ENCODE measurements at places on chromosomes 5 and 9.
A peak's percentile ranks its signal among the peaks of the same experiment; 100 is the strongest.

DNA sequence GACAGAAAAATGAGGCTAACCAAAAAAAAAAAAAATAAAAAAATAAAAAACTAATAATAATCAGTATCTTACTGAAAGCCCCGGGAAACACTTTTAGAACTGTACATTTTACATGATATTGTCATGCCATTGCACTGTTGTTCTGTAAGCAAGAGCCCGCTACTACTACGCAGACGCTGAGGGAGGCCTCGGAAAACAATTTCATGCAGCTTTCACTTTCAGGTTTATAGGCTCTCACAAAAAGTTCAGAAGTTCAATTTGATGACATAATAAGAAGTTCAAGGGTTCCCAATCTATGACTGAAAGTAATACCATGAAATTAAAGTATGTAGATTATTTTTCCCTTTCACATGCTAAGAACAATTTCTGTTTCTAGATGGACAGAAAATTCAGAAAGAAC is 318.3 kb upstream of the ITGA1 start:
- no peak for DNase-seq

- DNase-seq, result no peak
These were observed 426.2 kb downstream of the ANXA1 start for GRCh38 chr9:73577848-73578247.

GRCh38 chr5:116354699-116355098 is 219.9 kb downstream of the SEMA6A start:
- no peak for DNase-seq

DNA sequence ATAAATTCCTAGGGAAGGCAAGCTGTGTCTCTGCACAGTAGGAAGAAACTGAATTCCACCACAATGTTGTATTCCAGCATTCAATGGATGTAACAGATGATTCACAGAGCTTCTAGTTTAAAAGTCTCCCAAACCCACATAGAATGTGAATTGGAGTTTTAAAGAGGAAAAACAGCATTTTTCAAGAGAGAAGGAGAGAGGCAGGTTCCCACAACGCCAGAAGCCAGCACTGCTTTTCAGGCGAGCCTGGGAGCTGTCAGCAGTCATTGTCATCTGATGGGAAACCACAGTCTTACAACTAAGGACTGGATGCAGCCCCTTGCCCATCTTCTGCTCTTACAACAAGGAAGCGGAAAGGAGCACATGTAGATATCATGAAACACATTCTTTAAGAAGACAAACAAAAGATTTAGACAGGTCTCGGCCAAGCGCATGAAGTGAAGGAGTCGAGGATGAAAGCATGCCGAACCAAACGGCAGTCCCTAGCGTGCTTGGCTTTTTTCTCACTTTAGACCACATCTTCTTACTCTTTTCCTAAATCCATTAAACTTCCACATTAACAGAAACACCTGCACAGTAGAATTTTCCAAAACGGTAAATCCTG is 638 bp downstream of the DIRAS2 start:
- no peak for DNase-seq

DNA sequence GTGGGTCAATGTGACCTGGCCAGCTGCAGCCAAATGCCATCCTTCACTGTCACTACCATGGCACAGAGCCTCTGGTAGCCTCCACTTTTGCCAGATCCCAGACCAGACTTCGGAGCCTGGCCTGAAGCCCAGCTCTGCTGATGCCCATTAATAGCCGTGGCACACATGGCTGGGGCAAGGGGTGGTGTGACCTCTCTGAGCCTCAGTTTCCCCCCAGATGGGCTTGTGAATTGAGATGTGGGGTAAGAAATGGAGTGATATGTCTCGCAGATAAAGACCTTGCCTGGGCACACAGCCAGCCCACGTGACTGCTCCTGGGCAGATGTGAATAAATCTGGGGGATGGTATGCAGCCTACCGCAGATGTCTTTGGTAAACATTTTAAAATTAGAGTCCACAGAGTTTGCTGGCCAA is 13.9 kb downstream of the SUSD3 start:
- DNase-seq, result no peak

- no peak for DNase-seq
These were observed 26.6 kb downstream of the SGTB start for GRCh38 chr5:65695162-65695755.

GRCh38 chr5:61423487-61424145 is 91.6 kb downstream of the ZSWIM6 start:
- no peak for DNase-seq

- DNase-seq, result no peak
These were observed 191.0 kb downstream of the ADAMTS6 start for GRCh38 chr5:65290677-65291076.

DNA sequence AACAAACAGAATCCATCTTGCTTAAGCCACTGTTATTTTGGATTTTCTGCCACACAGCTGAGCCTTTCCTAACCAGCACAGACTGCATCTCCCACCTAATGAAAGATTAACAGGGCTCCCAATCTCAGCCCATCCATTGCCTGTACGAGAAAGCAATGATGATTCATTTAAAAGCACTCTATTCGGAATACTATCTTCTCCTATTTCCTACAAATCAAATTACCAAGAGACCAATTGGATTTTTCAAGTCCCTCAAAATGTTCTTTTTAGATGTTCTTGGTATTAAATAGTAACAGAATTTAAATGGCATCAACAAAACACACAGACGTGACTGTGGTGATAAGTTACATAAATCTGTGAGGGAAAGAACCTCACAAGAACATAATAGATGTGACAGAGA is 324.1 kb downstream of the AGTPBP1 start:
- no peak for DNase-seq

GRCh38 chr5:140175367-140176030 is 511 bp downstream of the CYSTM1 start:
- DNase-seq, result peak; percentile 50

DNA sequence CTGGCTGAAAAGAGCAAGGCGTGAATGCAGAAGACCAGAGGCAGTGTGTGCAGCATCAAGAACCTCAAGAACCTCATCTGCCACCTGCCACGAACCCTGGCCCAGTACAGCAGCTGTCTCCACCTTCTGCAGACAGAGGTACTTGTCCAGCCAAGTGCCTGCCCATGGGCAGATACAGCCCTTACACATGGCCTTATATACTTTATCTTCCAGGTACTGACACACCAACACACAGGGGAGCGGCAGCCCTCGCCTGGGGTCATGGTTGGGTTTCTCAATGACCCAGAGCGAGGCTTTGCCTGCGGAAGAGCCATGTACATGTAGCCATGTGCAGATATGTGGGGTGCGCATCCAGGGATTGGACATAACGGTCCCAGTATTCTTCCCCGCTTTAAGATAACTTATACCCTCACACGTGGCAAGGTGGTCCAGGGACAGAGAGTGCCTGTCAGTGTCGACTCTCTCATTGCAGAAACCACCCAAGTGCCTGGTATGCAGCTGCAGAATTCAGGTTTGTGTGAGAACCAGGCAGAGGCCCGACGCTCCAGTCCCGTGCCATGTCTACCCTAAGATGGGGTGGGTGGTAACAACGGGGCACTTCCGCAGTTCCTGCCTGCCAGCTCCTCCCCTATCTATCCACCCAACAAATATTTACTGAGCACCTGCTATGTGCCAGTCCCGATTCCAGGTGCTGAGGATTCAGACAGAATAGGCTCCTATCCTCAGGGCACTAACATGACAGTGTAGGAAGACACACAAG is 206.9 kb downstream of the FSTL4 start:
- no peak for DNase-seq

- DNase-seq, result no peak
These were observed 107.5 kb downstream of the SGCD start for GRCh38 chr5:156434471-156434870.

DNA sequence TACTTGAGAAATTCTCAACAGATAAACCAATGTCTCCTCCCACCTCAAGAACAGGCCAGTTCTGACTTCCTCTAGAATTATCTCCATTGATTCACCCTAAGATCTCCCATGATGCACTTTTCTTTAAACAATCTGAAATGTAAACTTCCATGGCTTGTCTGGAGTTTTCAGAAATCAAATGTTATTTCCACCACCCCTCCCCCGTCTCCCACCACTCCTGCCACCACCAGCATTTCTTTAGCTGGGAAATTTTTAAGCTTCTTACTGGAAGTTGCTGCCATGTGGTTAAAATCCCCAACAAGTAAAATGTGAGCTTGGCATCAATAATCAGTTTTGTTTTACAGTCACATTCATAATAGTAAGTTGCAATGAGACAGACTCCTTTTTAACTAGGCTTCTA is 32.8 kb upstream of the BASP1 start:
- DNase-seq, result no peak

DNA sequence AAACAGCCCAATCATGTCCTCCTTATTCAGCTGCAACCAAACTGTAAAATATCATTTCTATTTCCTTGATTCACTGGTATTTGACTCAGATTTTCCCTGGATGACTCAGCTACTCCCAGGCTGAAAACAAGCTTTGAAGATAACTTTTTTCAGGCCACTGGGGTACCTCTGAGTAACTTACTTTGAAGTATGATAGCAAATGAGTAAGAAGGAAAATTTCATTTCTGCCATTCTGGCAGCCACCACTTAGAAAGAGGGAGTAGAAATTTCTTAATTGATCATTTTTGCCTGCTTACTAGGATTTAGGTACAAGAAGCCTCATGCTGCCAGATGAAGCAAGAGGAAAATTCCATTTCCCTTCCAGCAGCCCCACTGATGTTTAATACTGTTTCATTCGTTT is 247.4 kb downstream of the PRELID2 start:
- no peak for DNase-seq

DNA sequence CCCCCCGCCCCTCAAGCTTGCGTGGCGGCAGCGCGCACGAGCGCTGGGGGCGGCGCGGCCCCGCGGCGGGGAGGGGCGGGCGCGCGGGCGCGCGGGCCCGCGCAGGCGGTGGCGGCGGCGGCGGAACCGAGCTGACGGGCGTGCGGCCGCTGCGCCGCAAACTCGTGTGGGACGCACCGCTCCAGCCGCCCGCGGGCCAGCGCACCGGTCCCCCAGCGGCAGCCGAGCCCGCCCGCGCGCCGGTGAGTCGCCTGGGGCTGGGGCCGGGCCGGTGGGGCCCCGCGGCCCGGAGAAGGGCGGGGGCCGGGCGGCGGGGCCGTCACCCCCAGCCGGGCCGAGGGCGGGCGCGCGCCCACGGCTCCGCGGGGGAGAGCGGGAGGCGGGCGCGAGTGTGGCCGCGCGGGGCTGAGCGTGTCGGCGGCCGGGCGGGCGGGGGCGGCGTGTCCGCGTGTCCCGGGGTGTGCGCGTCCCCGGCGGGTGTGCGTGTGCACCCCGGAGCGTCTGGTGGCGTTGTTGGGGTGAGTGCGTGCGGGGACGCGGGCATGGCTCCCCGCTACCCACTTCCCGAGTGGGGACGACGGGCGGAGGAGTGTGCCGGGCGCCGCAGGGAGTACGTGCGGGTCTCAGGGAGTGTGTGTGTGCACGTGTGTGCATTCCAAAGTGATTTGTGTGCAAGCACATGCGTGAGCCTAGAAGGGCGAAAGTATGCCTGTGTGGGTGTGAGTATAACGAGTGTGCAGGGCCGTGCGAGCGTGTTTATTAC is at the start of gene NEK6:
Gene NEK6 (plus strand): TSS at position 106 of the 763 bp plus-strand sequence. CDS start 44,016 bp downstream, outside the sequence.
- no peak for DNase-seq

DNA sequence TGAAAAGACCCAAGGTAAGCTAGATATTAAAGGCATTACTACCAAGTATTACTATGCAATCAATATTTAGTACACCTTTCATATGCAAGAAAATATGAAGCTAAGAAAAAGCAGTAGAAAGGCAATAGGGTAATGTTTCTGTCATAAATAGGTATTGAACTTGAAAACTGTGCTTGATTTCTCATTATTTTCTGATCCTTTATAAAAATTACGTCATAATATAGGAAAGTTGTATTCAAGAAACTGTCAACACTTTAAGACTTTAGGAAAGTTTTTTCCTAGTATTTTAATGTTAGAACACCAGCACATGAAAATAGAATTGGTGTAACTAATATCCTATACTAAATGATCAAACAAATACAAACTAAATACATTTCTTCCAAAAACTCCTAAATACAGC is 133.2 kb downstream of the EDIL3 start:
- no peak for DNase-seq

DNA sequence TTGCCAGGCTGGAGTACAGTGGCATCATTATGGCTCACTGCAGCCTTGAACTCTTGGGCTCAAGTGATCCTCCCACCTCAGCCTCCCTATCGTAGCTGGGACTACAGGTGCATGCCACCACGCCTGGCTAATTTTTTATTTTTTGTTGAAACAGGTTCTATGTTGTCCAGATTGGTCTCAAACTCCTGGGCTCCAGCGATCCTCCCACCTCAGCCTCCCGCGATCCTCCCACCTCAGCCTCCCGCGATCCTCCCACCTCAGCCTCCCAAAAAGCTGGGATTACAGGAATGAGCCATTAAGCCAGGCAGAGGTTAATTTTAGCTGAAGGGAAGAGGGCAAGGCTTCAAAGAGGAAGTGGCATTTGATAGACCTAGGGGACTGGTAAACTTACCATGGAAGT is 32.8 kb upstream of the CCNB1 start:
- DNase-seq, result no peak
